ENCODE measurements at places on chromosomes 11 and 22. TPM values are rescaled to one million over a fixed set of nuclear protein-coding genes. Genes with fewer than 3 reads are reported as not detected.

PRPF19 gene
- 36.5 TPM for total RNA-seq

MPPED1 gene
- not detected for total RNA-seq

BRSK2 gene
- 0.52 TPM for total RNA-seq

RBMXL2 gene
- total RNA-seq, result not detected

MRTFA gene
- 19.2 TPM for total RNA-seq

CASP4 gene
- 13.9 TPM for total RNA-seq

ANKK1 gene
- total RNA-seq, result not detected

VPREB3 gene
- 0.69 TPM for total RNA-seq

SWAP70 gene
- 20.6 TPM for total RNA-seq

UVRAG gene
- total RNA-seq, result 11.4 TPM

PICALM gene
- 133 TPM for total RNA-seq
